ENCODE measurements at places on chromosomes 6 and 20.

GRCh38 chr6:41404182-41404845 lies 68.9 kb downstream of the NCR2 start:
- DNase-seq: no peak

- DNase-seq: no peak
Observed at GRCh38 chr20:50734730-50735679, 3.6 kb downstream of the PARD6B start.

DNA sequence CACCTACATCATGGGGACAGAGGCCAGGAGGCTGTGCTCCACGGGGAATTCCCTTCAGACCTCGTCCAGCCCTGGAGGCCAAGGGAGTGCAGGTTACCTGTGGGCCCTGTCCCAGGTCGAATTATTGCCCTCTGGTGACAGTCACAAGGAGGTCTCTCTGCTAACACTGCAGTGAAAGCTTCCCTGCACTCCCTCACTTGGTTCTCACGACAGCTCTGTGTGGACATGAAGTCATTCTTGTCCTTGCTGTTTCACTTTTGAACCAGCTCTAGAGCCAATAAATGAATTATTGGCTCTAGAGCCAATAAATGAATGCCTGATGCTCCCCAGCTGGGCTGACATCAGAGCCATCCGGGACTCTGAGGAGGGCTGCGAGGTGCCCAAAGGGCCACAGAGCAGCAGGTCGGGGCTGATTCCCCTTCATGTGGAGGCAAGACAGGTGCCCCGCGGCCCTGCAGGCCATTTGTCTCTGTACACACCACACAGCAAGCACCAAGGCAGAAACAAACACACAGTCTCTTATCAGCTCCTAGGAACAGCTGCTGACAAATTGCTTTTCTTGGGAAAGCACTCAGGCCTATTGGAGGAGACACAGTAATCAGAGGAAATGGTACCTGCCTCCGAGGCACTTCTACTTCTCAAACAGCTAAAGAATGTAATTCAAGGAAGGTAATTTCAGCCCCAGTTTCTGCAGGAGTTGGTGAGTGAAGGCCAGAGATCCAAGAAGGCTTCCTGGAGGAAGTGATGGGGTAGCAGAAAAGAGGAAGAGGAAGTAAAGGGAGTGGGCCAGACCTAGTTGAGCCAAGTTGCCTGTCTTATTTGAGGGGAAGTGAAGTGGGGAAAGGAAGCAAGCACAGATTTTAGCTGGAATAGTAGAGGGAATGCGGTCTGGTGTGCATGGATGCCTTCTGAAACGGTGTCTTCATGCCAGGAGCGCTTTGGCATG lies 27.5 kb upstream of the TBXT start:
- DNase-seq: no peak

GRCh38 chr20:2149507-2149906 lies 47.9 kb downstream of the STK35 start:
- DNase-seq: peak; percentile 62

- no peak for DNase-seq
Observed at GRCh38 chr6:168416531-168416930, 24.5 kb upstream of the SMOC2 start.

- peak; percentile 75 for DNase-seq
Observed at GRCh38 chr20:7285918-7286556, 518.6 kb downstream of the BMP2 start.

GRCh38 chr6:138442663-138443062 lies 38.6 kb downstream of the HEBP2 start:
- DNase-seq: no peak

DNA sequence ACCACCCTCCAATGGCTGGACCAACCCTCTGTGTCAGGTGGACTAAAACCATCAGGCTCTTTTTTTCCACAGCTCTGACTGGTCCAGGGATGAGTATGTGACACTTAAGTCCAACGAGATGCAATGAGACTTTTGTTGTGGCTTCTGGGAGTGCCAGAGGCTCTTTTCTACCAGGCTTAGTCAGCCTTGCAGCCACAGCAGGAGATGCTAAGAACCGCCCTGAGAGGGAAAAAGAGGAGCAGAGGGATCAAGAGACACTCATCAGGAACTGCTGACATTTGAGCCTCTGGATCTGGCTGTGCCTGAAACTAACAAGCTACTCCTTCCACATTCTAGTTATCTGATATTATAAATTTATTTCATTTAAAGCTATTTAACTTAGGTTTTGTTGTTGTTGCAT lies 270.9 kb upstream of the SULF2 start:
- no peak for DNase-seq

DNA sequence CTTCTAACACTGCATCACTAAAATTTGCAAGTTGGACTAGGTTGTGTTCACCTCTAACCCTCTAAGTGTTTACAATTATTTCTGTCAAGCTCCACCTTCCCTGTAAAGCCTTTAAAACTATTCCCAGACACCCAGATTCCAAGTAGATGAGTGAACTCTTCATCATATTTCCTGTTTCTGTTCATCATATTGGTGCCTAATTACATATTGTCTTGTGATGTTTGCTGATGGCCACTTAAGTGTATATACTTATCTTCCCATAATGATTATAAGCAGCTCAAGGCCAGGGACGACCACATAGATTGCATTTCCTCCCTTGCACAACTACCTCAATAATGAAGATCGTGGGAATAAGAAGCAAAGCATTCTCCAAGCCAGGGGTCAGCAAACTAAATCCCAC lies 16.8 kb downstream of the TNFRSF21 start:
- peak; percentile 35 for DNase-seq

GRCh38 chr6:84687431-84687830 lies 77.0 kb downstream of the TBX18 start:
- no peak for DNase-seq

DNA sequence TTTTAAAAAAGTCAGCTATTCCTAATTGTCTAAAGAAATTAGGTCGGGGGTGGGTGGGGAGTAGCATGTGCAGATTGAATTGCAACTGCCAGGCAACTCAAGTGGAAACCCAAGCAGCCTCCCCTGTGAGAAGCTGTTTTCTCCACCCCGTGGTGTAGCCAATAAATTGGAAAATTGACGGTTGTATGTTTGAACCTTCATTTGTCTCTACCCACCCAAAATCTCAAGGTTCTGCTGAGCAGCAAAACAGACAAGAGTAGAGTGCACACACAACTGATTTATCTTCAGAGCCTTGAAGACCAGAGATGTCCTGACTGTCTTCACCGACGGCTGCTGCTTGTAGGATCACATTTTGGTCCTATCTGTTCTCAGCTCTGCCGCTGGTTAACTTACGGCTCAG lies 88.5 kb downstream of the DTD1 start:
- DNase-seq: no peak

GRCh38 chr20:50111120-50111828 lies 1.7 kb downstream of the UBE2V1 start:
- DNase-seq: peak; percentile 73

DNA sequence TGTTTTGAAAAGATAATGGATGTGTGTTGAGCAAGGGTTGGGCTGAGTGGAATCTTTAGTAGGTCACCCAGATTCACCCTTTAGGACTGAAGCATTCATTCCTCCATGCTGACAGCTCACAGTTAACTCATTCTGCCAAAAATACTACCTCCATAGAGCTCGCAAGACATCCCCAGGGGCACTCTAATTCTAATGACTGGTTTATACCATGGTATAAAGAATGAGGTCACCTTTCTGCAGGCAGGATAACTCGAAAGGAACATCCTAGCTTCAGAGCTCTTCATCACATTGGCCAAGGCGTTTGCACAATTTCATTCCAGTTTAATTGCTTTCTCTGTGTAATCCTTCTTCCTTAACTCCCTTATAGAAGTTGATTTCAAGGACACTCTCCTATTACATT lies 1257.2 kb upstream of the EYS start:
- DNase-seq: no peak

GRCh38 chr20:62925420-62926228 lies 681 bp downstream of the DIDO1 start:
- DNase-seq: peak; percentile 16

DNA sequence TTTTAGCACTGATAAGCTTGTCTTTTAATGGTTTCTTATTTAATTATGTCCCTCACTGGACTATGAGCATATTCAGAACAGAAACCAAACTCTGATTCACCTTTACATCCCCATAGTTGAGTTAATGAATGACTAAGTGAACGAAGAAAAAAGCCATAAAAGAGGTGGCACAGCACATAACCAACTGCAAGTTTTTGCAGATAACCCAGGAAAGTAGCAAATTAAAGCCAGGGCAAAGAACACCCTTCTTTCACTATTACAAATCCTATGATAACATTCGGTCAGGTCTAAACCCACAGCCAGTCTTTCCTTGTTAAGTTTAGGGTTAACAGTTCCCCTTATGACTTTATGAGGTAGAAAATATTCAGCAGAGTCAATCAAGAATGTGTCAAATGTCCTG lies 102.7 kb downstream of the RIN2 start:
- DNase-seq: no peak

- no peak for DNase-seq
Observed at GRCh38 chr6:33201935-33202334, 1.3 kb downstream of the SLC39A7 start.

- no peak for DNase-seq
Observed at GRCh38 chr6:40734607-40735006, 147.4 kb upstream of the LRFN2 start.

DNA sequence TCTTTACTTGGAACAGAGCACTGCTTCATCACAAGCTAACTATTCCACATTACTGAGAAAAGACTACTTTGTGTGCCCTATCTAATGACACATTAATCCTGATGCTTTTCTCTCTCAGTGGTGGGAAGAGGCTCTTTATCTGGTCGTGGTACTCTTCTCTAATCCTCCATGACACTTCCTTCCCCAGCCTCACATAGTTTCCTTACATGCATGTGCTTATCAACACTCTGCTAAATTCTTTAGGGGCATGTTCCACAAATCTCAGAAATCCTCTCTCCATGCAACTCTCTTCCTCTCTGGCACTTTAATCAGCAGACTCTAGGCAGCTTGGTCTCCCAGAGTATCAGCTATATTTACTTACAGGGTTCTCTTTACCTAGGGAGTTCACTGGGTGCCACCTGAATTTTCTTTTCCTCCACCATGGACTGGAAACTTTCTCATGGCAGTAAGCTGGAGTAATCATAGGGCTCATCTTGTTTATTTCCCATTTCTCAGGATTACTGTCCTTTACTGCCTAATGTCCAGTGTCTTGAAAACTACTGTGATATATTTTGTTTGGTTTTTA lies 27.0 kb upstream of the SLC22A2 start:
- no peak for DNase-seq

DNA sequence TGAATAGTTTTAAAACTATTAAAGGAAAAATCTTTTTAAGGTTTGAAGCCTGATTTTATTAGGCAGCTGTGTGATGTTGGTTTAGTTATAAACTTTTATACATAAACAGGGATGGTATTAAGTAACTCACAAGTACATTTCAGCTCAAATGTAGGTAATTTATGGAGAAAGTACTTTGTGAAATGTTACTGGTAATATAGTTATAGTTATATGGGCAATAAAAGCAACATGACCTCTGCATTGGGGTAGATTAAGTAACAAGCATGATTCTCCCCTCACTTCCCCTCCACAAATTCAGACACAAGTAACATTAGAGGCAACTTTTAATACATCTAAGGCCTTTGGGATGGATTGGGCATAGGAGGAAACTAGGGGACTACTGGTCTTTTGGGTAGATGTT lies 154.3 kb upstream of the ID4 start:
- no peak for DNase-seq

GRCh38 chr6:168314021-168314420 lies 5.6 kb downstream of the DACT2 start:
- no peak for DNase-seq

DNA sequence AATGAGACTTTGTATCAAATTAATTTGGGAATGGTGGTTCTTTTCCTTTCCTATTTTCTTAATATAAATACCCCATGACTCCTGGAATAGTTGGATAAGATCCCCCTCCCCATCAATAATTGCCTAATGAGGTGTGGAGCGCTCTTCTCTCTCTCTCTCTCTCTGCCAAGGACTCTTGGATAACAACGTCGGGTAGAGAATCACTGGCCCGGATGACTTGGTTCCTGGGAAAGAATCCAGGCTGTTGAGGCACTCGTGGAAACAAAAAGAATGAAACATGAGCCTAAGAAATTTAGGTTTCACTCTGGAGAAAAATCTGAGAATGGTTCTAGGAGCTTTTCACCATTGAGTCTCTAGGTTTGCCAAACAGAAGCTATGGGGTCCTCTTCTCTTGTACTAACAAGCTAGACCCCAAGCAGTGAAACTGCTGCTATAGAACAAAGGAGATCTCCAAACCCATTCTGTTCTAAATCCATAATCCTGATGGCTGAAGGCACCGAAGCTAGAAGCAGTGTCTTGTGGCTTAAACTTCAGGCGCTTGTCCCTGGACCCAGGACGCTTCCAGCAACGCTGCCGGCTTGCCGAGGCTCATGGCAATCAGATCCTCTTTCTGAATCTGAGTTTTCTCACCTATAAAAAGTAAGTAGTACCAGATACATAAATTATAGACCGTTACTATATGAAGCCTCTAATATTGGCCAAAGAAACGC lies 241.6 kb upstream of the BTBD3 start:
- peak; percentile 12 for DNase-seq

DNA sequence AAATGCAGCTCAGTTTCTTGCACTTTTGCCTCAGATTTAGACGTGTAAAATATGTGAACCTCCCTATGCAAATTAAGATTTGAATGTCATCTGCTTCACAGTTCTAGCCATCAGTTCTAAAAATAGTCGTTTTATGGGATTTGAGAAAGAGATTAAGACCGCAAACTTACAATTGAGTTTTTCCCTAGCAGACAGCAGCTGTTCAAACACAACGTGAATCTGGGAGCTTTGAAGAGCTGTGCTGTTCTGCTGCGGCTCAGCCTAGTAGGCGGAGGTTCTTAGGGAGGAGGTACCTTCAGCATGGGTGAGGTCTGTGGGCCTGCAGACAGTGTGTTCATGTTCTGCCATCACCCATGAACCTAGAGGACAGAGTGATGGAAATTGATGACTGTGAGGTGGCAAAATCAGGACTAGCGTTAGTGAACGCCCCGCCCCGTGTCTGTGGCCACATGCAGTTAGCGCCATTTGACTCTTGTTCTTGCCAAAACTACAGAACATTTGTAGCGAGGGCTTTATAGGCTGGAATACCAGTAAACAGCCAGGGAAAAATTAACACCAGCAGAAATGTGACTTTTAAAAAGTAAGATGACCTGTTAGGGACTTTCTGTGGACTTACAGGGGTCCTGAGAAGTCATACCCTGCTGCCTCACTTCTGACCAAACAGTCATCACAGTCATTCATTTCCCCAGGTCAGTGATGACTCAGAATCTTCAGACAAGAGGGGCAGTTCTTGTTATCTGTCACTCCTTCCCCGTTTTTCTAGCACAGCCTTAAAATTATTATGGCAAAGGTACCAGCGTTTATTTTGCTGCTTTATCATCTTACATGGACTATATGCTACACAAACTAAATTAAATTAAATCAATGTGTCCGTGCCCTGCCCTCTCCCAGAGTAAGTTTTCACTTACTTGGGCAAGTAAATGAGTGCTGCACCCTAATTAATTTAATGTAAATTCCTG lies 84.3 kb upstream of the TMEM181 start:
- DNase-seq: peak; percentile 57

- DNase-seq: no peak
Observed at GRCh38 chr6:158826819-158827501, 7.8 kb upstream of the EZR start.

DNA sequence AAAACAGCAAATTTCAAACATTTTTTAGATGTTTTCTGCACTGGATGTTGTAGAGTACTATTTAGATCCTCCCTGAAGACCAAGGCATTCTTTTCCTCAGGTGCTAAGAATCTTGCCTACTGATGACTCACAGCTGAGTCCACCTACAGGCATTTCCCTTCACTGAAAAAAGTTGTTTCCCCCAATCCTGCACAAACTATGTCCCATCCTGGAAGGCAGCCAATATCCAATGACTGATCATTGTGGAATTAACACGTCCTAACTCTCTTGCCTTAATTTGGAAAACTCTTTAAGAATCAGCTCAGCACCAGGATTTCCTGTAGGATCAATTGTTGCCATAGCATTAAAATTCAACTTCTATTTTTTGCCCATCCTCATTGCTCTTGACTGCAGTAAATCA lies 268.4 kb upstream of the IRAK1BP1 start:
- peak; percentile 97 for DNase-seq

Measured in IMR-90 (cell line).